Skin of body (tissue), 3 donors: ENCODE measurements at places on chromosomes 2 and 18. TPM values are rescaled to one million over a fixed set of nuclear protein-coding genes. Genes with fewer than 3 reads are reported as not detected.

GRCh38 chr2:16140771-16141640, 200.7 kb downstream of the MYCN start:
- DNase-seq = no peak

GRCh38 chr2:126657148-126657635, 1.2 kb downstream of the GYPC start:
- DNase-seq = peak; percentile 42

DNA sequence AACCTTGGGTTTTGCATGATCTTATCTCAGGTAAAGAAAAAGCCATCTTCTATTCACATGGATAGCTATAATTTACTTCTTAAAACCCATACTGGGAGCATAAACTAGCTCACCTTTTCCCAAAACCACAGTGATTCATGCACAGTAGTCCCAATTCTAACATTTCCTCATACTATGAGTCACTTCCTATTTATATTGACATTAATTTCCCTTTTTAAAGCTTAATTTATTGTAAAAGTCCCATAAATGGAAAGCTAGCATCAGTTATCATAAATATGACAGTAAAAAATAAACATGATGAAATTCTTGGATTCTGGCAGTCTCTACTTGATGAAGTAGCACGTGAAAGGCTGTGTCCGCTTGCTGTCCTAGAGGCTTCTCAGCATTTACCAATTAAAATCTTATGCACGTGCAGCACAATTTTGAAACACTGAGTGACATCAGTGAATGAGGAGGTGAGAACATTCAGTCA, 180.1 kb downstream of the CDH2 start:
- DNase-seq = no peak

- DNase-seq = no peak
Observed at GRCh38 chr18:79856119-79857007, 58.6 kb downstream of the KCNG2 start.

DNA sequence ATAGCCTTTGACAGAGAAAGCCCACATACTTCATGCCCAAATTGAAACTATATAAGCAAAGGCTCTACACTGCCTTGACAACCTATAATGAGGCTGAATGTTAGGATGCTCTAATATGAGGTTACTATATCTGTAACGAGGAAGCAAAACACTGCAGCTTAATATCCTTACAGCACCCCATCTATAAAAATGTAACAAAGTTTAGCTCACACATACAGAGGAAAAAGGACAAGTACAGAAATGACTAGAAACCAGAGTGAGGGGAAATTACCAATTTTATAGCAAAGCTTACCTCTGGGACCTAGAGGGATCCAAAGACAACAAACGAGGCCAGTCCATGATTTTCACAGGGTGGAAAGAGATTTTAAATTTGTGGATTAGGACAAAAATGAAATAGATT, 138.5 kb downstream of the COL4A4 start:
- DNase-seq = no peak

LOXL3 gene
- total RNA-seq = 3.7 TPM

DNA sequence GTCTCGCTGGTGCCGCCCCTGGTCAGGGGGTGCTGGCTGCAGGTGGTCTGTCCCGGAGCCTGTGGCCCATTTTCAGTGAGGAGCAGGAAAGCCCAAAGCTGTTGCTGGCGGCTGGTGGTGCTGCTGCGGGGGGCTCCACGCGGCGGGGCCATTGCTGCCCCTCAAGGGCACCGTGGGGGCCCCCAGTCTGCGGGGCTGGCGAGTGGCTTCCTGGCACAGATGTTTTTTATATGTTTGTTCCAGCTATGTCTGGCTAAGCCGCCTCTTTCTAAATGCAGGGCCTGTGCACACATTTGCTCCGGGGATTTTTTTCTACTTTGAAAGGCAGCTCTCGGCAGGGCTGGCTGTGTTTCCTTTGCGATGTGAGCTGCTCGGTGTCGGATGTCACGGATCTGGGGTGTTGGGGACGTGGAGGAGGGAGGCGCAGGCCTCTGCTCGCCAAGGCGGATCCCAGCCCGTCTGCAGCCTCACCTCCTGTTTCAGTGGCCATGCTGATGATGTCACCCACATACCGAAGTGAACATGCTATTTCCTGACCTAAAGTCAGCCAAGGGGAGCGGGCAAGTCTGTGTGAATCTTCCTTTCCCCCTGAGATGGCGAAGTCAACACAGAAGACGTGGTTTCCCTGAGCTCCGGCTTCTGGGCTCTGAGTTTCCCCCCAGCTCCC, 112.0 kb upstream of the CTDP1 start:
- peak; percentile 82 for DNase-seq

DNA sequence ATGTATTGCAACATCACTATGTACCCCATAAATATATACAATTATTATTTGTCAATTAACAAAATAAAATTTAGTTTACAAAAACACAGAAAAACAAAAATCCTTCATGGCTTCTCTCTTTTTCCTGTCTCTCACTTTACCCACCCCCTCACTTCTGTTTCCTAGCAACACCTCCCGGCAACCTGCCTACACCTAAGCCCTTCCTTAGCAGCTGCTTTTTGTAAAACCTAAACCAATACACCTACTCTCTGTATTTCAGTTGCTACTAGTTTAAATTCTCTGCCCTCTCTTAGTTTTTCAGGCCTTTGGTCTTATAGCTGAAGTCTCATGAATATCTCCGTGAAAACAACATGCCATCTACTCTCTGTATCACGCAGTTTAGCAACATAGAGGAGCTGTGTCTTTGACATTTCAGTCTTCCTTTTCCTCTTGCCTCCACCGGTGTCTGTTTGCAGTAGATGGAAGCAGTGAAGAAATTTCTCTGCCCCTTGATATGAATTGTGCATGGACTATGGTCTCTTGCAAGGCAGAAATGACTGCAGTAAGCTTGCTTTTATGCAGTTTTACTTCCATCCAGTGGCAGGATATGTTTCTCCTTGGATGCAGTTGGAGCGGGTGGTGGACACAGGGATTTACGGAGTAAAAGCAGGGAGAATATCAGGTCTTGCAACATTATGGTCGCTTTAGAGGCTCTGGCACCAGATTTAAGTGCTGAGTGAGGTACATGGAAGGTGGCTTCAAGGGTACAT, 42.0 kb upstream of the ZDBF2 start:
- DNase-seq = no peak

SERPINB10 gene
- 3.9 TPM for total RNA-seq

SERPINB3 gene
- total RNA-seq = 49.5 TPM

FARP2 gene
- total RNA-seq = 52.6 TPM

IL37 gene
- 2.0 TPM for total RNA-seq

DNA sequence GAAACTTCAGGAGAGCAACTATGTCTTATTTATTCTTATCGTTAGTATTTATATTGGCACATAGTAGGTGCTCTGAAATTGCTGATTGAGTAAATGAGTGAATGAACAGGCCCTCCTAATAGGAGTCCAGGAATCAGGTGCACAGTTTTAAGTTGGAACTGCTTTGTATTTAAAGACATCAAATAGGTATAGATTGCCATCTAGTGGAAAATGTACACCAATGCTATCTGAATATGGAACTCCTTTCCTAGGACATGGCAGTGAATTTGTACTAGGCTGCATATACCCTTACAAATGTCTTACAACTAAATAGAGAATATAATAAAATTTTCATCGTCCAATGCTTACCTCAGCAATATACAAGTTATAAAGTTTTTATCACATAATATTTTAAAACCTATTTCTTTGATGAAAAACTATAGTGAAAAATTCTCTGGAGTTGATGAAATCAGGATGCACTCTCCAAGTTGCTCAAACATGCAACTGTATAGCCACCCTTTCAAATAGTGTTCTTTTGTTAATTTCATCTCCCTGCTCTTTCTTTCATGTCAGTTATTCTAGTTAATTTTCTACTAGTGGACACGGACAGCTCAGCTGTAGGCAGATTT, 318.9 kb upstream of the SYT4 start:
- peak; percentile 30 for DNase-seq

DNA sequence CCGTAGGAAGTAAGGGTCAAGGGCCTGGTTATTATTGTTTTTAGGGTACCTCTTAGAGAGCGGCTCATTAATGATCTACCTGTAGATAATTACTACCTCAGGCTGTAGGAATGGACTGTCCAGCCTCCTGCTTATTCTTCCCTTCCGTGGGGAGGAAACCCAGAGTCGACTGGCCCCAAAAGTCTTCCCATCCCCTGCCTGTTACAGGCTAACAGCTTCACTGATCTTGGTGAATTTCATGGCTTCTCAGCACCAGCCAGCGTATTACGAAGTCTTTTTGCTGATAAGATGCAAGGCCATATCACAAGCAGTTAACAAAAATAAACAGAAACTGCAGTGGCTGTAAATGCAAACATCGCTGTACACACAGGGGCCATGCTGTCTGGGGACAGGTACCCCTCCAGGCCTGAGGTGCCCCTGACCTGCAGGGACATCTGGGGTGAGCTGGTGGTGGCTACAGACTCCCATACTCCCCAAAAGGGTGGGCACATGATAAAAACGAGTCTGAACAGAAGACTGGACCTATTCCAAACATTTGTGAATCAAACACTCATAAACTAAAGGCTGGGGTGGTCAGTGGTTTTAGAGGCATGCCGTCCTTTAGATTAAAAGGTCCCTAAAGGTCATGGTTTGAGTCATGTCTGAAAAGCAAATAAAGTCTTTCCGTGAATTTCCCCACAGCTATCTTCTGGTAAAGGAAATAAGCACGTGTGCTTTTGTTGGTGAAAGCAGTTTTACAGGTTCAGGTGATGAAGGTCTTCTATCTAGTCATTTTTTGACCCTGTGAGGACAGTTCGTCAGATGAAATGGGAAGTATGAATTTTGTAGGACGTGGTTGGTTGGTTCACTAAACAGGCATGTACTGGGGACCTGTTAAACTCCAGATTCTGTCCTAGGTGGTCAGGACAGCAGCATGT, 36.7 kb downstream of the TTC39C start:
- DNase-seq = no peak

NT5C1B gene
- total RNA-seq = not detected

GRCh38 chr2:147558620-147559019, 286.2 kb upstream of the ACVR2A start:
- no peak for DNase-seq

GRCh38 chr2:231088754-231089153, 32.1 kb downstream of the PSMD1 start:
- DNase-seq = no peak

DNA sequence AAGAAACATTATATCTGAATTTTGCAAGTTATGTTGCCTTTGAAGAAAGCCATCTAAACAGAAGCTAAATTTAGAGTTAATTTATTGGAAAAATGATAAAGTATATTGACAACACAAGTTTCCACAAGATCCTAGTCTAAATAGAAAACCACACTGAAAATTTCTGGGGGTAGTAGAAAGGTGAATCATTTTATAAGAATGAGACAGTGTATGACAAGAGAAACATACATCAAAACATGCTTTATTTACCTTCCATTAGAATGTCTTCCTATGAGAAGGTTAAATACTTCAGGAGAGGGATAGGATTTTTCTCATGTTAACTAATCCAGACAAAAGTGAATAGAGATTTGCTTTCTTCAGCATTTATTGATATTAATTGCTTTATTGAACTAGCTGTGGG, 1389.8 kb upstream of the ZEB2 start:
- no peak for DNase-seq

- DNase-seq = no peak
Observed at GRCh38 chr2:19435815-19436214, 77.4 kb upstream of the OSR1 start.

TMBIM1 gene
- 90.2 TPM for total RNA-seq

DNA sequence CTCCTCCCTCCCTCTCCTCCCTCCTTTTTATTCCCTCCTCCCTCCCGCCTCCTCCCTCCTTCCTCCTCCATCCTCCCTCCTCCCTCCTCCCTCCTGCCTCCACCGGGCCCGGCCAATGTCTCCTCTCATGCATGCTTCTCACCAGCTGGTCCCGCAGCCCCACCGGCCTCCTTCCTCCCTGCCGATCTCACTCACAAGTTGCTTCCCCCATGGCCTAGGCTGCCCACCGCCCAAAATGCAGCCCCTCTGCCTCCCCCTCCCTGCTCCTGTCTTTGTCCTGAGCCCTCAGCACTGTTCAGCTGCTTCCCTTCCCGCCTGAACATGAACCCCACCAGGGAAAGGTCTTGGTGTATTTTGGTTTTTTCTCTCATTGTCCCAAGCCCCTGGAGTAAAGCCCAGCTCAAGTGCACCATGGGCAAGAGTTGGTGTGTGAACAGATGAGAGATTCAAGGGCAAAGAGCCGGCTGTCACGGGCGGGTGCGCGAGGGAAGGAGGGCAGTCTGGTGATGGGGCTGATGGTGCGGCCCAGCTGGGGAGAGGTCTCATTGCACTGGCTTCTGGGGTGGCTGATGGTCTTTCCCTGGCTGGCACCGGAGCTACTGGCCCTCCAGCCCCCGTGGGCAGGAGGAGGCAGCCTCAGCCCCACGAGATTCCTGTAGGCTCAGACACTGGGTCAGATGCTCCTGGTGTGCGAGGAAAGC, 117.6 kb downstream of the TWIST2 start:
- no peak for DNase-seq

ARHGAP25 gene
- 5.8 TPM for total RNA-seq
